ENCODE measurements at places on chromosomes 1 and 21. TPM values are rescaled to one million over a fixed set of nuclear protein-coding genes. Genes with fewer than 3 reads are reported as not detected.

- H3K27me3 ChIP-seq = peaks cover 2% of the 10 kb centered on the region
- H3K36me3 ChIP-seq = no peaks in the 10 kb centered on the region
- H3K4me1 ChIP-seq = no peaks in the 10 kb centered on the region
- no peak overlapping the region for H3K4me3 ChIP-seq
Observed at GRCh38 chr1:96580920-96581319, 140.7 kb upstream of the PTBP2 start.

DNA sequence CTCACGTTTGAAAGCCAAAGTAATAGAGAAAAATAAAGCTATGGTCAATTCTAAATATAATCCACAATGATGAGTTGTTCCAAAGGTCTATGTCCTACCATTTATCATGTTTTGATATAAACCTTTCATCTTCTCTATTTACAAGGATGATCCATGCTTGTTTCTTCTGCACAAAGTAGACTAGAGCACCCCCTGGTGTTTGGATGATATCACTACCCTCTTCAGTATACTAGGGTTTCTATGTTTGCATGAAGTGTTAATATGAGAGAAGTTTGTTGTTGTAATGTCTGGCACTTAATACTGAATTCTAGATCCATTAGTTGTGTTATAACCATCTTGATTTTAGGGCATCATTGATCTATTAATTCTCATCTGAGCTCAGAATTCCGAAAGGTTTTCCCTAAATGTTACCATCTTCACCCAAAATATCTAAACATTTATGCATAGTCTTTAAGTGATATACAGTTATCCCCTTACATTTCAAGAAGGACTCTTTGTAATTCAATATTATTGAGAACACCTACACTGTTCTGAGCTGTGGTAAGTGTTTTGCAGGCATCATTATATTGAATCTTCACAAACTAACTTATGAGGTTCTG is 21.1 kb downstream of the CLDN8 start:
- H3K36me3 ChIP-seq = no peaks in the 10 kb centered on the region
- peak; percentile 10 for DNase-seq
- no peak overlapping the region for H3K4me3 ChIP-seq
- no peak overlapping the region for H3K27ac ChIP-seq
- no peaks in the 10 kb centered on the region for H3K4me1 ChIP-seq

DNA sequence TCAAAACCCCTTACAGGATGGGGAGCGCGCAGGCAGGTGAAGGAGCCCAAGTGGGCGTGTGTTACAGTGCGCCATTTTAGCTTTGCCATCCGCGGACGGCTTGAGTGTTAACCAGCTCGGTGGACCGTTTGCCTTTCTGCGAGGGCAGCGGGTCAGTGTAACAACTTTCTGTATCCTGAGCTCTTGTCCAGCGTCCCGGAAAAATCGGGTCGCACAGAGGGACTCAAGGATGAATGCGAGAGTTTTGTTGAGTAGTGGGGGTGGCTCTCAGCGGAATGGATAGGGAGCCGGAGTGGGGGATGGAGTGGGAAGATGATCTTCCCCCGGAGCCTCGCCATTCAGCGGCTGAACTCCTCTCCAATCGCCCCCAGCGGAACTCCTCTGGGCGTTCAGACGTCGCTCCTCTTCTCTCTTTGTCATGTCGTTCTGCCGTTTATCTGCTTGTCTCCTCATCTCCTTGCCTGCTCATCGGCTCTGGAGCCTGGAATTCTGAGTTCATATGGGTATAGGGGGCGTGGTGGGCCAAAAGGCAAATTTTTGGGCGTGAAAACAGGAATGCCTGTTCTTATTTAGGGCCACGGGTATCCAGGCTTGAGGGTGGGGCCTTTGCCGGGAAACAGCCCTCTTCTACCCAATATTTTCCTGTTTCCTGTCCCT is 295.4 kb downstream of the CTH start:
- no peak overlapping the region for H3K27ac ChIP-seq
- H3K27me3 ChIP-seq = peaks cover 10% of the 10 kb centered on the region
- H3K4me3 ChIP-seq = no peak overlapping the region
- H3K36me3 ChIP-seq = no peaks in the 10 kb centered on the region
- no peaks in the 10 kb centered on the region for H3K4me1 ChIP-seq

- no peak for DNase-seq
- peaks cover 31% of the 10 kb centered on the region for H3K36me3 ChIP-seq
- H3K27me3 ChIP-seq = no peaks in the 10 kb centered on the region
- H3K4me3 ChIP-seq = no peak overlapping the region
Observed at GRCh38 chr1:43383449-43383848, 6.2 kb downstream of the MED8 start.

The PHACTR4 gene
- 20.3 TPM for total RNA-seq

The ITGB2 gene
- 343 TPM for total RNA-seq

The S100A12 gene
- not detected for total RNA-seq

The P3H1 gene
- total RNA-seq = 34.8 TPM

The FLG2 gene
- total RNA-seq = not detected

The SPRR1B gene
- total RNA-seq = not detected

Data from activated CD8-positive, alpha-beta T cell treated with anti-CD3 and anti-CD28 coated beads for 36 hours (primary cell).